Endodermal cell (in vitro differentiated cells): ENCODE measurements at places on chromosomes 6 and 20.

GRCh38 chr6:43923376-43924221, 153.6 kb downstream of the VEGFA start:
- no peak overlapping the region for H3K4me3 ChIP-seq
- H3K27ac ChIP-seq = no peak overlapping the region
- no peak for DNase-seq
- H3K27me3 ChIP-seq = no peaks in the 10 kb centered on the region
- no peaks in the 10 kb centered on the region for H3K36me3 ChIP-seq

DNA sequence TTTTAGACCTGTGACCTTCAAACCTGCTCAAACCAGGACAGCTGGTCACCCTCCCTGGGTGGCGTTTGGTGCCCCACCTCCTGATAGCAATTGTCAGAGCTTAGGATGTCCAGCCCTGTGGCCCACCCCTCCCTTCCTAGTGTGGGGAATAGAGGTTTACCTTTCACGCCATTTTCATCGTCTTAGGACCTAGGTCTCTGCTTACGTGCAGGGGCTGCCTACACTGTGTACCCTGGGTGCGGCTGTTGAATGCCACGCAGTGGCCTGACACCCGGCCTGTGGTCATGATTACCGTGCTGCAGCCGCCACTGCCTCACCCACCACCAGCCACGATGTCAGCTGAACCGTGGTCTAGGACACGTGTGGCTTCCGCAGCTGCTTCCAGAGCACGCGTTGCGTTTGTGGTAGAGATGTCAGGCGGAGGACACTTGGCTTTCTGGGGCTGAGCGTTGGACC, 157.3 kb downstream of the DTNBP1 start:
- H3K27ac ChIP-seq = no peak overlapping the region
- no peaks in the 10 kb centered on the region for H3K4me1 ChIP-seq
- peaks cover 90% of the 10 kb centered on the region for H3K36me3 ChIP-seq
- H3K4me3 ChIP-seq = no peak overlapping the region

DNA sequence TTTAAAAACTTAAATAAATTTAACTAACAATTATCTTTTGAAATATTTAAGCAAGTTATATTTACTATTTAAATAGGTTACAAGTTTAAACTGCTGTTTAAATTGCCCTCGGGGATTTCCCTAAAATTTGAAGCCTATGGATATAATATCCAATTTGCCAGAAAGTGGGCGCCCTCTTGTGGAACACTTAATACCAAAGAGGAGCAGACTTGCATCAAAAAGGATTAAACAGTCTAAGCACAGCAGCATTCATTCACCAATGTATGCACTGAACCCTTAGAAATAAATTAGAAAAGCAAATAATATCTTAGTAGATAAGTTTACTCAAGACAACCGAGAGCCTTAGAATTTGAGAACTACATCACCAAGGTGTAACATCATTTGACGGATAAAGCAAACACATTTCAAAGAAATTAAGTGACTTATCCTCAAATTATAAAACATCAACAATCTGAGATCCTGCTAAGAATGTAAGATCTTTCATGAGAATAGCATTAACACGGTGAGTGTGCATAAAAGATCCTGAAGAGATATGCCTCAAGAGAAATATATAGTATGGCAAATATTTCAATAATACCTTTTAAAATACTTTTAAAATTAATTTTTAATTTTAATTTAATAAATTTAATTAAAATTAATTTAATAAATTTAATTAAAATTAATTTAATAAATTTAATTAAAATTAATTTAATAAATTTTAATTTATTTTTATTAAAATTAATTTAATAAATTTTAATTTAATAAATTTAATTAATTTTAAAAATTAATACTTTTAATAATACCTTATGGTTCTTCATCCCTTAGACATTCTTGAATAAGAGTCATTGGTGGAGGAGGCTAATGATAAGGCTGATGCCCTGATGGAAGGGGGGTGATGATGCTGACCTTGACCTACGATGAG, 11.5 kb upstream of the MEP1A start:
- no peak overlapping the region for H3K4me3 ChIP-seq
- no peaks in the 10 kb centered on the region for H3K36me3 ChIP-seq
- no peaks in the 10 kb centered on the region for H3K4me1 ChIP-seq
- DNase-seq = peak; percentile 71
- no peak overlapping the region for H3K27ac ChIP-seq
- H3K27me3 ChIP-seq = no peaks in the 10 kb centered on the region

DNA sequence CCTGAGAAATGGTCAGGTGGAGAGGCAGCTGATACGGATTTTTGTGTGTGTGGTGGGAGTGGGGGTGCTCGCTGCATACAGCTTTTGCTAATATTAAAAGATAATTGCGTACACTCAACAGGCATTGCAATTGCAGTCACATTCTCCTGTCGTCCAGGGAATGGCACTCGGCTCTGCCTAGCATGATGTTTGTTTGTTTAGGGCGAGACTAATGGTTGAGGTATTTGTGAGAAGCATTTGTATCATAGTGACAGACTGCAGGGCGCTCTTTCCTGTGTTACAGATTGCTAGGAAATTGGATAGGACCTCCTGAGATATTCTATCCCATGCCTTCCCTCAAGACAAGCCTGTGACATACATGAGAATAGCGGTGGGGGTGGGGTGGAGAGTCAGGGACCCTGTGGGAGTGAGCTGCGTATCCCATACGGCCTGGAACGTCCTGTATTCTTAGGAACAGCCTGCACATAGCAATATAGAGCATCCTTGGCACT, 207.4 kb downstream of the SOX4 start:
- no peaks in the 10 kb centered on the region for H3K27me3 ChIP-seq
- no peak overlapping the region for H3K4me3 ChIP-seq
- no peak for DNase-seq
- H3K27ac ChIP-seq = no peak overlapping the region
- peaks cover 3% of the 10 kb centered on the region for H3K4me1 ChIP-seq
- H3K36me3 ChIP-seq = peaks cover 64% of the 10 kb centered on the region

- H3K27ac ChIP-seq = no peak overlapping the region
- no peaks in the 10 kb centered on the region for H3K4me1 ChIP-seq
- DNase-seq = no peak
- H3K36me3 ChIP-seq = no peaks in the 10 kb centered on the region
These were observed 2.3 kb downstream of the DTD1 start for GRCh38 chr20:18589941-18590674.

GRCh38 chr6:145332011-145332410, 403.3 kb downstream of the EPM2A start:
- no peak overlapping the region for H3K27ac ChIP-seq
- H3K4me1 ChIP-seq = no peaks in the 10 kb centered on the region
- H3K4me3 ChIP-seq = no peak overlapping the region
- DNase-seq = no peak
- no peaks in the 10 kb centered on the region for H3K36me3 ChIP-seq

DNA sequence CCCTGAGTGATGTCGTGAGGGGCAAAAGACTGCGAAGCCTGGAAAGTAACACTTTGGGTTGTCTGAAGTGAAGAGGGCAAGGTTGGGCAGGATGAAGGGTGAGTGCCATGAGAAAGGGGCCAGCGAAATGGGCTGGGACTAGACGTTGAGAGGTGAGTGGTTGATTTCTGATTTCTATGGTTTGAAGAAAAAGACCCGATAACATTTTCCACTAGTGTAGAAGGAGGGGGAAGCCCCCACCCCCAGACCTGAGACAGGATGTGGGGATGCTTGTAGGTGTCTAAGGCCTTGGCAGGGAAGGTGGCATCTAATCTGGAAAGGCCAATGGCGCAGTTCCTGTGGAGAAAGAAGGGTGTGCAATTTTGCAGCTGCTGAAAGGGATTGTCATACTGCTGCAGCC, 25.3 kb upstream of the KIF3B start:
- no peaks in the 10 kb centered on the region for H3K27me3 ChIP-seq
- no peak overlapping the region for H3K27ac ChIP-seq
- H3K36me3 ChIP-seq = no peaks in the 10 kb centered on the region
- no peaks in the 10 kb centered on the region for H3K4me1 ChIP-seq
- no peak overlapping the region for H3K4me3 ChIP-seq

DNA sequence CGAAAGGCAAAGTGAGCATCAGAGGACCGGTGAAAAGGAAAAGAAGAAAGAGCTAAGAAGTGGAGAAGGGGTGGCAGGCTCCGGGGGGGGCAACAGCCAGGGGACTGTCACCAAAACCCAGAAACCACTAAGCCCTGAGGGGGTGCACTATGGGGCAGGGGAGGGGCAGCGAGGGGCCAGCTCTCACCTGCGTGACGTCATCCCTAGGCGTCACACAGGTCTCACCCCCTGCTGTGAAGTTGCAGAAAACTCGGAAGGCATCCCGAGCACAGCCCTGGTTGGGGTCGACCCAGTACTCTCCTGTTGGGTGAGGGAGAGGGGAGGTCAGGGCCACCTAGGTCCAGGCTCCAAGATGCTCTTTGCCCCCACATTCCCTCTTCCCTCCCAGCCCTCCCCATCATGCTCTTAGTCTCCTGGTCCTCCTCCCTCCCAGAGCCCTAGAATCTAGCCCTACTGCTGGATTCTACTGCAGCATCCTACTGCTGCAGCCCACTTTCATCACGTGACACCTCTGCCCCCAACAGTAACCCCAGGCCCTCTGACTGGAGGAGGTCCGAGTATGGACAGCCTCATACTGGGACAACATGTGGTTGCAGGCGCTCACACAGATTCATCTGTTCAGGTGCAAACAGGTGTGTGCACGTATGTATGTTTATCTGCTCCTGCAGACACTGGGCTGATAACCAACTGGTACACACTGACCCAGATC, 27.4 kb downstream of the COL11A2 start:
- no peaks in the 10 kb centered on the region for H3K4me1 ChIP-seq
- no peak overlapping the region for H3K27ac ChIP-seq
- peak; percentile 45 for DNase-seq
- no peak overlapping the region for H3K4me3 ChIP-seq
